ENCODE measurements at places on chromosomes 6 and 20.

DNA sequence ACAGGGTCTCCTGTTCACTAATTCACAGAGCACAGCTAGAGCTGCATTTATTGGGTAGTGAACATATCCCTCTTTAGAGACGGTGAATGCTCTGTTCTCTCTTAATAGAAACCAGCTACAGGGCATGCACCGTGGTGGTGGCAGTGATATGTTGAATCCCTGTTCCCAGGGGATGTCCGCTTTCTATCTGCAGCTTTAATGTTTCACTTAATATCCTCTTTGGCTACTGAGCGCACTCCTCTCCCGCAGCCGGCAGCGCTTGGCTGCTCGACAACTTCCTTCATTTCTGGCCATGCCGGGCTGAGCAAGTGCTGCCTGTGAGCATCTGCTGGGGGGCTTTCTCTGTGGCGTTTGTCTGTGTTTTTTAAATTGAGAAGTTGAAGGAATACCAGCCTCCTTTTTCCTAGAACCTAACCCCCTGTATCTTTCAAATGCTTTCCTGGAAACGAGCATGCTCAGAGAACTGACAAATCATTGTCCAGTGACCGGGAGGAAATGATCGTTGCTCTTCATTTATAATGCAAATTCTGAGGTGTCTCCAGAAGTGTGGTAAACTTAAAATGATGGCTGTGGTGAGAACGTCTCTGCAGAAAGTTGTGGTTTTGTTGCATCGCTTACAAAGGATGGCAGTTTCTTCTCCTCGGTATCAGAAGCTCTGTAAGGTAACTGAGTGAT is 297.9 kb downstream of the UTRN start:
- no peak for DNase-seq

- DNase-seq, result no peak
These were observed 47.6 kb downstream of the MDGA1 start for GRCh38 chr6:37650071-37650481.

DNA sequence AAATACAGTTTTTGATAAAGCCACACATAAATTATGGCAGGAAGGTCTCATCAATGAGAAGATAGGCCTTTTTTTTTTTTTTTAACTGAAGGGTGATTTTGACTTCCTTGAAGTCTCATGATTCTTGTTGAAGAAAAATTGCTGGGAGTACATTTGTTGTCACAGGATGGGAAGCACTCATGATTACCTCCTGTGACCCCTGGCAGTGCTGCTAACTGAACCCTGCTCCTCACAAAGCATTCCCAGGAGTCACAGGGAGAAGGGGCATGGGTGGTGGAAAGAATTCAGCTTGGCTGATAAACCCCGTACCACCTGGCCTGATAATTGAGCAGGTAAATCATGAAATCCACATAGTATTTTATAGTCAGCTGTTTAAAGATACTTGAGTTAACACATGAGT is 86.9 kb downstream of the CD109 start:
- no peak for DNase-seq

DNA sequence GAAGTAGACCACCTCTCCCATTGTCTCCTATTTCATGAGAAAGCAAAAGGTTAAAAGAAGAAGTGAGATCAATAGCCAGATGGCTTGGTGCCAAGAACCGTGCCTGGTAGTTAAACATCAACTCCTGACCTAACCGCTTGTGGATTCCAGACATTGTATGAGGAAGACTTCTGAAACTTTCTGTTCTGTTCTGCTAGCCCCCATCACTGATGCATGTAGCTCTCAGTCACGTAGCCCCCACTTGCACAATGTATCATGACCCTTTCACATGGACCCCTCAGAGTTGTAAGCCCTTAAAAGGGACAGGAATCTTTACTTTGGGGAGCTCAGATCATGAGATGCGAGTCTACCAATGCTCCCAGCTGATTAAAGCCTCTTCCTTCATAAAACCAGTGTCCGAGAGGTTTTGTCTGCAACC is 301.2 kb downstream of the RNGTT start:
- DNase-seq, result no peak

GRCh38 chr6:138499303-138500018 is at the start of gene NHSL1:
TSS of gene NHSL1 (minus strand) at chr6:138499494. CDS start at chr6:138499290, 204 bp downstream.
- DNase-seq, result no peak

DNA sequence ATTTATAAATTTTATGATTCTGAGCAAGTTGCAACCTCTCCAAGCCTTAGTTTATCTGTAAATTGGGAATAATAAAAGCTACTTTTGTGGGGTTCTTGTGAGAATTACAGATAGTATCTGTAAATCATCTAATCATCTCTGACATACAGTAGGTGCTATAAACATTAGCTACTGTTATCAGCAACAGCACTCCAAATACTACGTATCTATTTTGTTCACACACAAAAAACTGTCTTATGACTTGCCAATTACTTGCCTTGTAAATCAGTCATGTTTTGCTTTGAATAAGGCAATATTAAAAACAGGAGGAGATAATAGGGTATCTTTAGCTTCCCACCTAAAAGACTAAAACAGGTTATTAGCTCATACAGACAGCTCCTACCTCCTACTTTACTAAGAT is 36.7 kb downstream of the DTNBP1 start:
- no peak for DNase-seq

- DNase-seq, result no peak
These were observed 23.7 kb downstream of the SULF2 start for GRCh38 chr20:47761482-47762047.

DNA sequence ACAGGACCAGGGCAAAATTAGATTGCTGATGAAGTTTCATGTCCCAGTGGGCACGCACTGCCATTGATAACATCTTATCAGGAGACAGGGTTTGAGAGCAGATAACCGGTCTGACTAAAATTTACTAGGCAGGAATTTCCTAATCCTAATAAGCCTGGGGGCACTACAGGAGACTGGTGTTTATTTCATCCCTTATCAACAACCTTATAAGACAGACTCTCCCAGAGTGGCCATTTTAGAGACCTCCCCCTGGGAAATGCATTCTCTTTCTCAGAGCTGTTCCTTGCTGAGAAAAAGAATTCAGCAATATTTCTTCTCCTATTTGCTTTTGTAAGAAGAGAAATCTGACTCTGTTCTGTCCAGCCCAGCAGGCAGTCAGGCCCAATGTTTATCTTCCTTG is 423.4 kb upstream of the IMPG1 start:
- no peak for DNase-seq

DNA sequence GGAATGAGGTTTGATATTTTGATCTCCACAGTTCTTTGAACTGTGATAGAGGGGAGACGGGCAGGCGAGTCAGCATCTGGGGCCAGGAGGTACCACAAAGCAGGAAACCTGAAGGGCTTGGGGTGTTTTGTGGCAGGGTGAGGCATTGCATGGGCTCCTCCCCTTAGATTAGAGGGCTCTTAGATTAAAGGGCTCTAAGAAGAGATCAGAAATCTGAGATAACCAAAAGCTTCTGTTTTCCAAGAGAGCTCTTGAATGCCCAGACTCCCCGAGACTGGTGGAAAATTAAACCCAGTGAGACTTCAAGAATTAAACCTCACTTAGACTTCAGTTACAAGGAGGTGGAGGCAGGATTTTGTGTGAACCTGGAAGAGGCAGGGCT is 2.4 kb upstream of the GPX5 start:
- DNase-seq, result no peak

DNA sequence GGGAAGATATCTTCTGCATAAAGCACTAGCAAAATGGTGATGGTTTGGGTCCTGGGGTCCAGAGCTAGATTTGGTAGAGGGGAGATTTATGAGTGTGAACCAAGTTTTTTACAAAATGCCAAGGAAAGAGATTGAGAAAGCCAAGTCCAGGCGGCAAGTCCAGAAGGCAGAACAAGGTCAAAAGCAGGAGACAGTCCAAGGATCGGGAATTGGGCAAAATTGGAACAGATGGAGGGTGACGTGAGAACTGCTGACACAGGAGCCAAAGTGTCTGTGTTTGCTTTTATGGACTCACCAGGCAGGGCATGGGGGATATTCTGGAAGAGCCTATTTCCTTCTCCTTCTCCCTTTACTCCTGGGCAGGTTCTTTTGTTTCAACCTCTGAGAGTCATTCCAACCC is 4.1 kb downstream of the NHLRC1 start:
- DNase-seq, result no peak

DNA sequence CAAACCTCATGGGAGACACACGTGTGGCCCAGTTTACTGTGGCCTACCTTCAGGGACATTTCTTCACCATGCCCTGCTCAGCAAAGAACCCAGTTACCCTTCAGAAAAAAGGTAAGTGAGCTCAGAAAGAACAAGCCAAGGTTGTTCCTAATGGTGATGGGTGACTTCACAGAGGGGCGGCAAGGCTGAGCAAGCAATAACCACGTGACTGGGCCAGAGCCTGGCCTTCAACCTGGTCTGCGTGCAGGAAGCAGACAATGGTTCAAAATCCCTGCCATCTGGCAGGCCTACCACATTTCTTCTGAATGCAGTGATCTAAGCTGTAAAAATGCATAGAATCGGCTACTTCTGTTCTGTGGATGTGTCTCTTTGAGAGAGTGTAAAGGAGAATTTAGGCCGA is 115.5 kb upstream of the CST7 start:
- DNase-seq, result no peak

- DNase-seq, result no peak
These were observed 120.1 kb downstream of the AIG1 start for GRCh38 chr6:143180826-143181225.

DNA sequence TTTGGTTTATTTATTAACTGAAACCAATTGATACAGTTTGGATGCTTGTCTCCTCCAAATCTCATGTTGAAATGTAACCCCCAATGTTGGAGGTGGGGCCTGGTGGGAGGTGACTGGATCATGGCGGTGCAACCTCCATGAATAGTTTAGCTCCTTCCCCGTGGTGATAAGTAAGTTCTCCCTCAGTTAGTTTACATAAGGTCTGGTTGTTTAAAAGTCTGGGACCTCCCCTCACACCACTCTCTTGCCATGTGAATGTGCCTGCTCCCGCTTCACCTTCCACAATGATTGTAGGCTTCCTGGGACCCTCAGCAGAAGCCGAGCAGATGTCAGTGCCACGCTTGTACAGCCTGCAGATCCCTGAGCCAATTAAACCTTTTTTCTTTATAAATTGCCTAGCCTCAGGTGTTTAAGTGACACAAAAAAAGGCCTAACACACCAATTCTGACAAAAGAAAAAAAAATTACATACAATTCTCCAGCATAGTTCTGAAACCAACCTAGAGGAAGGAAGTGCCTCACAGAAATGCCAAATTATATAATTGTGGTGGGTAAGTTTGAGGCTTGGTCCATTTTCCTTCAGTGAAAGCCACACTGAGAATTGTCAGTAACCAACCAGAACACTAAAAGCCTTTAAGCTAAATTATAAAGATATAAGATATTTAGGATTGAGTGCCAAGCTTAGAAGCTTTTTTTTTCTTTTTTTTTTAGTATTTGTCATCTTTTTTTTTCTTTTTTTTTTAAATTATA is 15.0 kb downstream of the MAP7 start:
- DNase-seq, result no peak

DNA sequence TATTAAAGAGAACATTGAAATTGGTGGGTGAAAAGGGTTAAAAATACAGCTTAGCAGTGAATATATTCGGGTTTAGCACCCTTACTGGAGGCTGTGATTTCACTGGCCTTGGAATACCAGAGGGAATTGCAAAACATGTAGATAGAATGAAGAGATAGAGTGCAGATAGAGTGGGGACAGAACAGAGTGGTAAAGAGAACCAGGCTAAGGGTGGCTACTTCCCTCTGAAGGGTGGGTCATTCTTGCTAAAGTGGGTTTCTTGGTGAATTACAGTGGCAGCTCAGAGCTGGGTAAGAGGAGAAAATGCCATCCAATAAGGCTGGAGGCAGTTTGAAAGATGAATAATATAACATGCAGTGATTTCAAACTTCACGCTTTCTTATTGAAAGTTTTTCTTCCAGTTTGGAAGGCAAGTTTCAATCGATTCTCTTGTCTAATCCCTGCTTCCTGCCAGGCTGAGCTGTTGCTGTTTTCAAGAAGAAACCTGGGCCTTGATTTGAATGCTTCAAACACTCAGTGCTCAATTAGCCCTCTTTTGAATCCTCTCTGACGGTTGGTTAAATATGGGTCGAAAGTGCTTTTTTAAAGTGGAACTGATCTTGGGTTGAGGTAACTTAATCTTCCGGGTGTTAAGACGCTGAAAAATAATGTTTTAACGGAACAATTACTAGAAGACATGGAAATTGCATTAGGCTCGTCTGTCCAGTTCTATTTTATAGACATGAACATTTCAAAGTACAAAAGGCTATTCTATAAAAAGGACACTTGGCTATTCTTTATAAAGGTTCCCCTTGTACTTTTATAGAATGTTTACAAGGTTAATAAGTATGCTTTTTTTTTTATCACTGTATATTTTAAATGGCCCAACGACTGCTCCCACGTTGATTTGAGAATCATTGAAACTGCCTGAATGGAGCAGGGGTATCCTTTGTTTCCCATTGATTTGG is 203.3 kb downstream of the BCAS1 start:
- no peak for DNase-seq

DNA sequence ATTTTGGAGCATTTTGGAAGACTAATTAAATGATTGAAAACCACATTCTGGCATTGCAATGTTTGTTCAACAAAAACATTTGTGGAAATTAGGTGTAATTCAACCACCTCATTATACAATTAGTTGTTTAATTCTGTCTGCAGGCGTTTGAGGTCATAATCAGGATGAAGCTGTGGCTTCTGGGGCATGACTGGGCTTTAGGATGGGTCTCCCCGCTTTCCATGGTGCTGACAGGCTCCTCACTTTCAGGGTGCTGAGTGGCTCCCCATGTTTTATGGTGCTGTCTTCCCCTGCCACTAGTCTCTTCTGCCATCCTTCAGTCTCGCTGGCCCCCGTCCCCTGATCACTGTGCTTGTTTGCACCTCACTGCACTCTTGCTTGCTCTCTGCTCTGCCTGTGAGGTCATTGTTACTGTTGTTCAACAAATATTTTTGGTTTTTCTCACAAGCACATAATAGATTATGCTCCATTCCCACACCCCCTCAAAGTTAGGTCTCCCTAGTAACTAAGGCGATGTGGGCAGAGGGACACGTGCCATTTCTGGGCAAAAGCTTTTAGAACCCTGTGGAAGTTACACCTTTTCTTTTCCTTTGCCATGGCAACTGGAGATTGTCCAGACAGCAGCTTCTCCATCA is 25.4 kb upstream of the ZNF831 start:
- DNase-seq, result no peak

GRCh38 chr6:12927746-12928145 is 211.2 kb downstream of the PHACTR1 start:
- no peak for DNase-seq
